Stimulated activated CD8-positive, alpha-beta memory T cell treated with anti-CD3 and anti-CD28 coated beads, Interleukin-4, amount 100 ng/mL, for 1 hour (primary cell): ENCODE measurements at places on chromosomes 7 and 10.

DNA sequence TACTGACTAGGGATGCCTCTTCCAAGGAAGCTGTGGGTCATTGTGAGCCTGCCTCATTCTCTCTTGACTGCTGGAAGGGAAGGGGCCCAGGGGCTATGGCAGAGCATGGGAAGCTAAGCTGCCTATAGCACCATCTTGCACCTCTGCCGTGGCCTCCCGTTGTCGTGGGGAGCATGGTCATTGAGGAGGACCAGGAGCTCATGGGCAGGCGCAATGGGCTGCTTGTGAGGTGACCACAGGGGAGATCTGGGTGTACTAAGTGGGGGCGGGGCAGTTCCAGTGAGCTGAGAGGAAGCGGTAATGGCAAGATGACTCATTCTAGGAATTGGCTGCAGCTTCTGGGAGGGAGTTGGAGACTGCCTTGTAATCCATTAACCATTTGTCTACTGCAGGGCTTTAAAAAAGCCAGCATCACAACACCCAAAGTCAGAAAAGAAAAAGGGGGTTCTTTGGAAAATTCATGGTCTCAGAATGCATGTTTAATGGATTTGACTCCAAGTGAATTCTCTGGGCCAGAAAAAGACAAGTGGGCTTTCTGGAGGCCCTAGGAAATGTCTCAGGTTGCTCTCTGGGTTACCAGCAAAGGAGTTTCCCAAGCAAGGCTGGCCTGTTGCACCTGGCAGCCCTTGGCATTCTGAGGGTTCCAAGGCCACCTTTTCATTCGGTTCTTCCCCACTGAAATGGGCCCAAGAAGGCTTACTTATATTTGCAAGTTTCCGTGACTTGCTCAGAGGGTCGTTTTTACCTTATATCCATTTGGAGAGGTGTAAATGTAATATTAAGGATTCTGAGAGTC, 3.6 kb downstream of the DUSP5 start:
- no peak for DNase-seq

DNA sequence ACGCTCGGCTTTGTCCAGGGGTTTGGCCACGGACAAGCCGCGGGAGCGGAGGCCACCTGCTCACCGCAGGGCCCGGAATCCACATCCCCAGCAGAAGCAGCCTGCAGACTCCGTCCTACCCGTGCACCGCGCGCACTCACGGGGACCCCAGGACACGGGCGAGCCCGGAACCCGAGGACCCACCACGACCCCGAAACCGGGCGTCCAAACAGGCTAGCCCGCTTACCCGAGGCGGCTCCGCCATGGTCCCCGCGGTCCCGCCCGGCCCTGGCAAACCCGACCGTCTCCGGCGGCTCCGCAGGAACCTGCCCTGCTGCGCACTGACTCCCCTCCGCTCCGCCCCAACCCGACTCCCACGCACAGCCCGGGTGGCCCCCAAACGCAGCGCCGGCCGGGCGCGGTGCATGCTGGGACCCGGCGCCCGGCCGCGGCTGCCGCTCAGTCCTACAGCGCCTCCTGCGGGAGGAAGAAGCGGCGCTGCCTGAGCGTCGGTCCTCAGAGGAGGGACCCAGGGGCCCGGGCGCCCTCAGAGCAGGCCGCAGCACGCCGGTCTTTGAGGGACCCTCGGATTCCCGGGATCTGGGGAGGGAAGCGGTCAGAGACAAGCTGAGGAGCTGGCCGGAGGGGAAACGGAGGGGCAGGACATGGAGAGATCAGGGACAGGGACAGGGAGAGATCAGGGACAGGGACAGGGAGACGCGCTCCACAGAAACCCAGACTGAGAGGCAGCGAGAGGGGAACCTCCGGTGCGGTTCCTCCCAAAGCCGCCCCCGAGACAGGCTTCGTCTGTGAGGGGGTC, at the start of gene ZNF786:
Gene ZNF786, minus strand, starts transcription at position 322 of the 799 bp plus-strand sequence. Its CDS starts 78 bp downstream, at position 244.
- peak; percentile 87 for DNase-seq

DNA sequence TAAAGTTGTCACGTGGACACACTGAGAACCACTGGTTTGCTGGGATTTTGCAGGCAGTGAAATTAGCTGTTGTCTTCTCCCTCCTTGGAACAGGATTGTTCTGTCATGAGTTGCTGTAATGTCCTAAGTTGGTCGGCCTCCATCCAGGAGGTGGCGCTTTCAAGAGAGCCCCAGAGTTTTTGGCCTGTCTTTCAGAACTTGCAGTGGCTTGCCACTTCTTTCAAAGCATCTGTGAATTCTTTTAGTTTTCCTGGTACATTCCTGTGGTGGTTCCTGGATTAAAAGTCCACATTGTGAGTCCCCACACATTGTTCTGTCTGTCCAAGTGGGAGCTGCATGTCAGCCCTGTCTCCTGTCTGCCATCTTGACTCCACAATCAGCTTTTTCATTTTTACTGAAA, 133.8 kb downstream of the PON1 start:
- DNase-seq: no peak

DNA sequence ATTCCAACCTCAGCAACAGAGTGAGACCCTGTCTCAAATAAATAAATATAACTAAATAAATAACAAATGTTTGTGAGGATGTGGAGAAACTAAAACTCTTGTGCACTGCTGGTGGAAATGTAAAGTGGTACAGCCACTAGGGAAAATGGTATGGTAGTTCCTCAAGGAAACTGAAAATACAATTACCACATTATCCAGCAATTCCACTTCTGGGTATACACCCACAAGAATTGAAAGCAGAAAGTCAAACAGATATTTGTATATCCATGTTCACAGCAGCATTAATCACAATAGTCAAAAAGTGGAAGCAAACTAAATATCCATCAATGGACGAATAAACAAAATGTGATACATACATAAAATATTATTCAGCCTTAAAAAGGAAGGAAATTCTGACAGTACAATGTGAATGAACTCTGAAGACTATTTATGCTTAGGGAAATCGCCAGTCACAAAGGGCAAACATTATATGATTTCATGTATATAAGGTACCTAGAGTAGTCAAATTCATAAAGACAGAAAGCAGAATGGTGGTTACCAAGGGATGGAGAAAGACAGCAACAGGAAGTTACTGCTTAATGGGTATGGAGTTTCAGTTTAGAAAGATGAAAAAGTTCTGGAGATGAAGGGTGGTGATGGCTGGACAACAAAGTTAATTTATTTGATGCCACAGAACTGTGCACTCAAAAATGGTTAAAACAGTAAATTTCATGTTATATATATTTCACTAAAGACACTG, 9.8 kb downstream of the ARHGAP12 start:
- DNase-seq: no peak

GRCh38 chr7:155465761-155466141, 7.8 kb downstream of the EN2 start:
- no peak for DNase-seq

DNA sequence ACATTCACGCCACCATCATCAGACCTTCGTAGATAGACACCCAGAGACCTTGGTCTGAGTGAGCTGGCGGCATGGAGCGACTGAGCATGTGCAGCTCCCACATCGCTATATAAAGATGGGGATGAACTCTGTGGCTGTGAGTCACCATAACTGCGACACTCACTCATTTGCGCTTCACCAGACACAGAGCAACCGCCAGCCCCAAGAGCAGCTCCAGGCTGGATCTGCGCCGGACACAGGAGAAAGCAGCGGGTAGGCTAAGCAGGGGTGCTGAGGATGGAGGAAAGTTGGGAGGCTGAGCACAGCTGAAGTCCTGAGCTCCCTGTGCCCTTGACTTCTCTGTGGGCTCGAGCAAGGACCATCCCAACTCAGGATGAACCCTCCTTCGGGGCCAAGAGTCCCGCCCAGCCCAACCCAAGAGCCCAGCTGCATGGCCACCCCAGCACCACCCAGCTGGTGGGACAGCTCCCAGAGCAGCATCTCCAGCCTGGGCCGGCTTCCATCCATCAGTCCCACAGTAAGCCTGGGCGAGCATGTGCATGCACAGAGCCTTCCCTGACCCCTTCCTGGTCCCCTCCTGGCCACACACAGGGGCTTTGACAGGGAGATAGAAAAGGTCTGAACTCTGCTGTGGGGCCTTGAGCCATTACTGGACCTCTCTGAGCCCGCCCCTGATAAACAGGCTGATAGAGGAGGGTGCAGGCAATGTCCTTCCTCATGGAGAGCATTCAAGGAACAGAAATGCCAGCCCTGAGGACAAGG, at the start of gene OPN4:
Gene OPN4, plus strand, starts transcription at position 137 of the 762 bp plus-strand sequence. Its CDS starts 237 bp downstream, at position 374.
- no peak for DNase-seq

GRCh38 chr7:109844362-109844761, 1246.6 kb upstream of the LRRN3 start:
- no peak for DNase-seq

DNA sequence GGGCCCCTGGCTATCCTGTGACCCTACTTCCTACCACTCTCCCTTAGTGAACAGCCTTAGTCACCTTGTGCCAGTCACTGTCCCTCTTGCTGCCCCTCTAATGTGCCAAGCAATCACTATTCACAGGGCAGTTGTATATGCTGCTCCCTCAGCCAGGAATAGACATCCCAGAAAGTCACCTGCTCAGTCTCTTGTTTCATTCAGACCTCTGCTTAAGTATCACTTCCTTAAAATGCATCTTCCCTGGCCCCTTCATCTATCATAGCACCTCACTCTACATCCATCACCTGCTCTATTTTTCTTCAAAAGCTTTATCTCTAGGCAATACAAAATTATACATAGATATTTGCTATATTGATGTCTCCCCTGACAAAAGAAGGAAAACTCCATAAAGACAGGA, 328.4 kb upstream of the NFE2L3 start:
- DNase-seq: no peak
